Stimulated activated CD8-positive, alpha-beta memory T cell treated with anti-CD3 and anti-CD28 coated beads, Interleukin-2, amount 100 ng/mL, for 1 hour (primary cell): ENCODE measurements at places on chromosomes 4 and X.

DNA sequence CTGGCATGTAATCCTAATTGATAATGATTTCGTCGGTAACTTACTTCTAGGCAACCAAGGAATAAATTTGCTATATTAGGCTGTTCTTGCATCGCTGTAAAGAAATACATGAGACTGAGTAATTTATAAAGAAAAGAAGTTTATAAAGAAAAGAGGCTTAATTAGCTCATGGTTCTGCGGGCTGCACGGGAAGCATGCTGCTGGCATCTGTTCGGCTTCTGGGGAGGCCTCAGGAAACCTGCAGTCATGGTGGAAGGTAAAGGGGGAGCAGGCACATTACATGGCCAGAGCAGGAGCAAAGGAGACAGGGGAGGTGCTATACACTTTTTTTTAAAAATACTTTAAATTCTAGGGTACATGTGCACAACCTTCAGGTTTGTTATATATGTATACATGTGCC is 290.2 kb downstream of the STK32B start:
- DNase-seq: no peak

DNA sequence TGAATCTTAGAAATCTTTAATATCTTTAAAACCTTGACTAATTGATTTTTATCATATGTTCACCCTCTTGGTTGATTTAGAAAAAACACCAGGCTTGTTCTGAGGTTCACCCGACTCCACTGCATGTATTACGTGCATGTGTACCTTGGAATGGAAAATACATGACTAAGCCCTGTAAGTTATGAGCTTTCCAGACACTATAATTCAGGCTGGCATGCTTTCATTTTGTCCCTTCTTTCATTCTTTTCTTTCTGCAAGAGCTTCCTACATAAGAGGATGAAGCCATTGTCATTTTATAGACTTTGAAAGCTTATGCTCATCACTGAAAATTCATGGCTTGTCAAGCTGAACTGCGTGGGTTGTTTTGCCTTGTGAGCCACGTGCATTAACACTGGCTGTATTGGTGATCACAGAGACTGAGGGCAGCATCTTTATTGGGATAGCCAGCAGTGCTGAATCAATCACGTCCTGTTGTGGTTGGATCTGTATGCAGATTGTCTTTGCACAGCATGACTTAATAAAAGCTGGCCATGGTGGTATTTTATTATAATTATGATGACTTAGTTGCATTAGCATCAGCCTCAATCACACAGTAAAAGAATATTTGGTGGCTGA is 141.9 kb downstream of the SLIT2 start:
- DNase-seq: no peak

GRCh38 chr4:73705056-73705432 is 35.3 kb upstream of the CXCL8 start:
- DNase-seq: no peak

- DNase-seq: no peak
Measured at GRCh38 chrX:46340696-46341095, 204.5 kb downstream of the ZNF674 start.

DNA sequence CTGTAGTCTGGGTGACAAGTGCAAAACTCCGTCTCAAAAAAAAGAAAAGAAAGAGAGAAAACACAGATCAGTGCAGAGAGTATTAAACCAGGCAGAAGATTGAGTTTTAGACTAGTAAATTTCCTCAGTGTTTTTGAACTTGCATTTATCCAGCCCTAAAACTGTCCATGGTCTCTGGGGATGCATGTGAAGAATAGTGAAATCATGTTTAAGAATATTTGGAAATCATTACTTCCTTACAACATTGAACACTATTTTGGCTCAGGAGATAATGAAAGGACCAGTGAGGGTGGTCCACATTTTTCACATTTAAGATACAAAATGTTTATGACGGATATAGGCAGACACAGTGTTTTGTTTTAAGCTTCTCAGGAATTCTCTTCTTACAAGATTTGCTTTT is 195.8 kb upstream of the RASGEF1B start:
- DNase-seq: no peak

- no peak for DNase-seq
Measured at GRCh38 chrX:154374313-154375155, at the start of gene FLNA. Gene FLNA, minus strand, starts transcription at chrX:154374634. Its CDS starts 3,389 bp downstream, at chrX:154371245.

- DNase-seq: no peak
Measured at GRCh38 chr4:108172231-108172752, 3.6 kb upstream of the LEF1 start.

DNA sequence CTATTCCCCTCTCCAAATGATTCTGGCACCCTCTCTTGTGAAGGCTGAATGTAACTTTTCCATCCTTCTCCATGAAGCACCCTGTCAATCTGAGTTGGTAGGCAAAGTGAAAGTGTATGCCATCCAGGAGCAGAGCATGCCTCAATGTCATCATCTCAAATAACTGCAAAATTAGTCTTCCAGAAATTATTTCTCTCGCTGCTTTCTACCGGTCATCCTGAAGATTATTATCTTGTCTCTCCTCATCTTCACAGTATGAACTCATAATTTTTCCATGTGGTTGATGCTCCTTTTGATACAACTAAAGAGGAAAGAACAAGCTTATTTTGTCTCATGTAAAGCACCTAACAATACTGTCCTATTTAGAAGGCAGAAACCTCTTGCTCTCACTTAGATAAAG is 285.5 kb upstream of the PCDH7 start:
- no peak for DNase-seq

GRCh38 chrX:4528247-4528646 is 814.8 kb upstream of the PRKX start:
- DNase-seq: no peak

- DNase-seq: no peak
Measured at GRCh38 chr4:18756671-18757070, 735.1 kb upstream of the LCORL start.

GRCh38 chr4:20960291-20960690 is 260.0 kb downstream of the PACRGL start:
- DNase-seq: no peak

- no peak for DNase-seq
Measured at GRCh38 chrX:19569121-19569805, 54.0 kb upstream of the MAP3K15 start.

DNA sequence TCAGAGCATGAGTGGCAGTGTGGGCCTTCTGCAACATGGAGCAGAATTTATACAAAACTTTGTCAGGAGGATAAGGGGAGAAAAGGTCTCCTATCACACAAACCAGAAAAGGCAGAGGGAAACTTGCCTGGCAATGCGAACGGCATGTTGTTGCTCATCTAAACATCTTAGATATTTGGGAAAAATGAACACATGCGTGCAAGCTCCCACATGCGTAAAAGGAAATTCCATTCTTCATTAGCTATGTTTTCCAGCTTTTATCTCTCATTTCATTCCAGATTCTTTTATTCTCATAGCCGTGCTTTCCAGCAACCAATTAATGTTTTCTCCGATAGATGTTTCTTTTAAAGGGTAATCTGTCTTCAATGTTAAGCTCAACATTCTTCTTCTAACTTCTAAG is 31.3 kb upstream of the GBA3 start:
- no peak for DNase-seq

DNA sequence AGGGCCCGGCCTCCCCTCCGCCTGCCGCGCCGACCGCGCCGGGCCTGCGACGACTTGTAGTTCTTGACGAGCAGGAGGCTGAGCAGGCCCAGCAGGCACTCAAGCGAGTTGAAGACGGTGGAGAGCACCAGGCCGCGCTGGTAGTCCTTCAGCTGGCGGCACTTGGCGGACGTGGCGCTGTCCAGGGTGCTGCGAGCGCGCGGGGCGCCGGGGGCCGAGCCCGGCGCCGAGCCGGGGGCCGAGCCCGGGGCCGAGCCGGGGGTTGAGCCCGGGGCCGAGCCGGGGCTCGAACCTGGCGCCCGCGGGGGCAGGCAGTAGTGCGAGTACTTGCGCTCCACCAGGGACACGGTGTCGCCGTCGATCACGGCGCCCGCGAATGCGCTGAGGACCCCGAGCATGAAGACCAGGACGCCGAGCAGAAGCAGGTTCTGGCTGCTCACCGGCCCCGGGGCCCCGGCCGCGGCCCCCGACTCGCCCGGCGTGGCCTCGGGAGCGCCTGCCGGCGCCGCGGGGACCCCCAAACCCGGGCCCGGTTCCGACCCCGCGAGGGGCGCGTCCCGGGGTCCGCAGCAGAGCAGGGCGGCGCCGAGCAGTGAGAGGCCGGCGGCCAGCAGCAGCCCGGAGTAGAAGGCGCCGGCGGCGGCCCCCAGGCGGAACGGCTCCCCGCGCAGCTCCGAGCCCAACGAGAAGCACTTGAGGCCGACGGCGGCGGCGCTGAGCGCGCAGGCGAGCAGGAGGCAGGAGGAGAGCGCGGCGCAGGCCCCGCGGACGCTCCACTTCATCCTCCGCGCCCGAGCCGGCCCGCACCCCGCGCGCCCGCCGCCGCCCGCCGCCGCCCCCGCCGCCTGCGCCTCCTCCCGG is 584 bp downstream of the TMEM271 start:
- no peak for DNase-seq

DNA sequence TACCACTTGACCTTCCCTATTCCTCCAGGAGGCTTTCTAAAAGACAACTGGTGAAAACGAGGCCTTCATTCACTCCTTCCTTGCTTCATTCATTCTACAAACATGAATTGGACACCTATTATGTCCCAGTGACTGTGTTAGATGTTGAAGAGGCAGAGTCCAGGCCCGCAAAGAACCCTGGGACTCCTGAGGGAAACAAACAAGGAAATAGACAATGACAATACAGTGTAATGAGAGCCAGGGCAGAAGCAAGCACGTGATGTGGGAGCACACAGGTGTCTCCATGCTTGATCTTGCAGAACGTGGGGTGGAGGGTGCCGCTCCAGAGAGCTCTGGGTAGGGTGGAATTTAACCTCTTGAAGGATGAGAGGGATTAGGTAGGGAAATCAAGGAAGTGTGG is 137.6 kb upstream of the KLF3 start:
- DNase-seq: no peak

GRCh38 chr4:100299046-100299840 is 109.0 kb upstream of the DDIT4L start:
- no peak for DNase-seq

DNA sequence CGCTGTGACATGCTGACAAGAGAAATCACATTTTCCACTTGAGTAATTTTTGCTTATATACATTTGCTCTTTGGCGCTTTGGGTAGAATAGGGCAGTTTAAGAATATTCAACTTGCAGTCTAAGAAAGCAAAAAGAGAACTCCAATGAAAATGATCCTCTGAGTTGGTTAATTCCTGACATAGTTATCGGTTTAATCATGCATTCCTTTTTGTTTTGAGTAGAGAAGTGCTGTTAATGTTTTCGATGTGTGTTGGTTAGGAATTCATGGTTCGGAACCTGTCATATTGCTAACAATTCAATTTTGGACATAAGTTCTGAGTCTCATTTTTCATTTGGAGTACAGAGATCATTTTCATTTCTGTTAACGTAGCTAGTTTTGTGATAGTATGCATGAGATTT is 700.6 kb upstream of the PITX2 start:
- no peak for DNase-seq

GRCh38 chrX:19840899-19841648 is 46.3 kb downstream of the SH3KBP1 start:
- no peak for DNase-seq

DNA sequence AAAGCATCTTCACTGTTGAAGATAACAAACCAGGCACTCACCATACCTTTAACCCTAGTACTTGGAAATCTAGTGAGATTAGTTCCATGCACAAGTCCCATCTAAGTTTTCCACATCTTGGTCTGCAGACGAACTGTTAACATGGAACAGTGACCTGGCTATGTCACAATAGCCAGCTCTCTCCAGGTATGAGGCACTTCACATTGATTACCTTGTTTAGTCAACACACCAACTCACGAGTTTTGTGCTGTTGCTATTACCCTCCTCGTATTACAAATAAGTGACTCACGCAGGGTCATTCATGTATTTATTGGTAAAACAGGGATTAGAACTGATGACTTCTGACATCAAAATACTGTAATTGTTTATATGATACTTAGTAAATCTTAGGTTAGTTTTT is 36.4 kb upstream of the FRAS1 start:
- no peak for DNase-seq

DNA sequence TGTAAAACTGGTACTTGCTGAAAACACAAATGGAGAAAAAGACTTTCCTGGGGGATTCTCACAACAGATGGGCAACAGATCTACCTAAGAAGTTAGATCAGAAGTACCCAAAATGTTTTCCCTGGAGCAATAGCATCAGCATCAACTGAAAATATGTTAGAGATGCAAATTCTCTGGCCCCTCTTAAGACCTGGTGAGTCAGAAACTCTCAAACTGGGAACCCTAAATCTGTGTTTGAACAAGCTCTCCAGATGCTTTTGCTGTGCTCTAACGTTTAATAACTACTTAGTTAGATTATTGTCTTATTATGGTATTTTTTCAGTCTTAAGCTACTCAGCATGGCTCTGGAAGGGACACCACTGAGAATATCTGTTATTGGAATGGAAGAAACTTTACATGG is 55.2 kb upstream of the TRPC3 start:
- DNase-seq: no peak

- no peak for DNase-seq
Measured at GRCh38 chr4:154044108-154044531, 255.2 kb upstream of the SFRP2 start.

GRCh38 chrX:45986081-45986480 is 559.1 kb downstream of the ZNF674 start:
- no peak for DNase-seq

GRCh38 chr4:54662901-54663585 is 5.3 kb downstream of the KIT start:
- DNase-seq: no peak

GRCh38 chr4:154455111-154455510 is 36.5 kb downstream of the DCHS2 start:
- no peak for DNase-seq

- no peak for DNase-seq
Measured at GRCh38 chr4:15945516-15945915, 7.0 kb upstream of the FGFBP1 start.

GRCh38 chrX:153459986-153460385 is 10.4 kb downstream of the HAUS7 start:
- no peak for DNase-seq

GRCh38 chr4:123826896-123827295 is 430.3 kb downstream of the SPRY1 start:
- DNase-seq: no peak

DNA sequence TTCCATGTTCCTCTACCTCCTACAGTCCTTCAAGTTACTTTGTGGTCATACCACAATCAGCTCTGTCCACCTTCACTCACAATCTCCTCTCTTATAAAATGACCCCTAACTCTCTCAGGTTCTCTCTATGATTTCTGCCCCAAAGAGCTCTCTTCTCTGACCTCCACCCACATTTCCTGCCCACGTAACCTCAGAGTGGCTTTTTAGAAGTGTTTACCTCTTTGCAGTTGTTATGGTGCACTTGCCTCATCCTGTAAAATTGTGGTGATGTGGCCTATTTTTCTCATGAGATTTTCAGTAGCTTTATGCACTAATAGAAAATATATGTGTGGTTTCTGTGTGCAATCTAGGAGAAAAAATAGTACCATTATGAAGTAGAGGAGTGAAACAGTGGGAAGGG is 215.8 kb downstream of the PACRGL start:
- peak; percentile 1 for DNase-seq

- no peak for DNase-seq
Measured at GRCh38 chrX:41923978-41924683, 777 bp upstream of the CASK start.

GRCh38 chr4:138558886-138559285 is 316.7 kb upstream of the SLC7A11 start:
- no peak for DNase-seq
